Activated CD4-positive, alpha-beta memory T cell treated with anti-CD3 and anti-CD28 coated beads for 36 hours (primary cell): ENCODE measurements at places on chromosomes 2 and 18. TPM values are rescaled to one million over a fixed set of nuclear protein-coding genes. Genes with fewer than 3 reads are reported as not detected.

Gene ITGB6
- not detected for total RNA-seq

Gene SERPINB3
- total RNA-seq = not detected

Gene TMEM178A
- 0.48 TPM for total RNA-seq

Gene KANSL1L
- total RNA-seq = 4.6 TPM

Gene SIX3
- not detected for total RNA-seq

Gene SAG
- 1.3 TPM for total RNA-seq

DNA sequence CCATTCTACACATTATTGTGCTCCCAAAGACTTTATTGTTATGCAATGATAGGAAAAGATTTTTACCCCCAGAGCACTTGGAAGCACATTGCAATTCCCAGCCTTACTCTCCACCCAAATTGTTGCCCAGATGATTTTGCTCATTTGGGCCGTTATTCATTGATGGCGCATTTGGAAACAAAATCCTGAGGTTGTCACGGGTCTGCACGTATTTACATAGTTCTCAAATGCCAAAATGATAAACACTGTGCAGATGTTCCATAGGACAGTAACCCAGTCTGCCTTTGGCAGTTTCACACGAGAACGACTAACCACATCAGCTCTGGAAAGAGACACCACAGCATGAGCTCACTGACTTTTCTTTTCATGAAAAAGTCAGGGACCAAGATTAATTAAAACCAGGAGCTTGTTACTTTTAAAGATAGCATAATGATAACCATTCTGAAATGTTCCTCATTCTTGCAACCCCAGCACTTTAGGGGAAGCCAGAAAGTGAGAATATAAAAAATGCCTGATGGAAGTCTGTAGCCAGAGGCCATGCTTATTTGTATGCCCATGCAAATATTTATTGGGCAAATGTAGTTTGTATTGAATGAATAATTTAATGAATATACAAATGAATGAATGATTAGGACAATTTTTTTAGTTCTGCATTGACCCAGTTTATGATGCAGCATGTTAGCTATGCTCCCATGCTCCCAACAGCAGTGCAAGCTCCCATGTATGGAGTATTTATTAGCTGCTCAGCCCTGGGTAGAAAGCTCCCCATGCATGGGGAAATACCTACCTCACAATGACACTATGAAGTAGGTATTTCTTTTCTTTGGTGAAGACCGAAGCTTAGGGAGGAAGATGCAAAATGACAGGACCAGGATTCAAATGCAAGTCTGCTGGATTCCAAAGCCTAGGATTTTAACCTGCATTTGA lies 84.6 kb downstream of the MAIP1 start:
- DNase-seq = no peak

- DNase-seq = no peak
These were observed 830 bp downstream of the CYB5A start for GRCh38 chr18:74290794-74291471.

DNA sequence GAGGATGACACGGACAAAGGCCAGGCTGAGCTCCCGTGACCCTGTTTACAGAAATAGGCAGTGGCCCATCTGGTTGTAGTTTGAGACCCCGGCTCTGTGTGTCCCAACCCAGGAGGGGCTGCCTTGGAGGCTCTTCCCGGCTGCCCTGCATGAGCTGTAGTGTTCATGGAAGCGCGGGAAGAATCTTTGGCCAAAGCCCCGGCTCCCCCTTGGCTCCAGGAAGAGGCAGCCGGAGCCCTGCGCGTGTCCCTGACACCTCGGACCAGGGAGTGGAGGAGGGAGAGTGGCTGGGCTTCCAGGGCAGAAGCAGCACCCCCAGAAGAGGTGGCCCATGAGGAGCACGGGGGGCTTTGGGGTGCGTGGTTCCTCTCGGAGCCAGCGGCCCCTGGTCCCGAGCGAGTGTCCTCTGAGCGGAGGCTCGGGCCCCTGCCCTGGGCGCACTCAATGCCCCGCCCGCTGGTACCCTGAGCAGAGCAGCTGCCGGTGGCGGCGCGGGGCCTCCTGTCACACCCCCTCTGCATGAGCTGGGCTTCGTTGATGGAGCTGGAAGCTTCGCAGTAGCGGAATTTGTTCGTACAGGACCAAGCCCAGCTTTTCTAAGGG lies 21.7 kb downstream of the GPR35 start:
- DNase-seq = no peak

GRCh38 chr2:219369447-219369861 lies 18.3 kb downstream of the DNPEP start:
- no peak for DNase-seq

DNA sequence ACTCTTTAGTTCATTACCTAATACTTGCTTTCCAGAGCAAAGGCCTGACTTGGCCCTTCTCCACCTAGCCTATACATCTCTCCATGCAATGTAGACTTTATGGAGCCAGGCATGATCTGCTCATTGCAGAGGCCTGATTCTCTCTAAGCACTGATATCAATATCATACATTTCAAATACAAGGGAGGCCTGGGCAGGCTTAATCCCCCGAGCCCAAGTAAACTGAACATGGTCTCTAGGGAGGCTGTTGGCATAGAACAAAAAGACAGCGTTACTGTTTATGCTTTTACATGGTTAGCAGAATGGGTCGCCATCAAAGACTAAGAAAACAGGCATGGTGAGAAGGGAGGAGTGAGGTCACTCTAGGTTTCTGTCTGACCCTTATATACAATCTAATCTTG lies 695.1 kb downstream of the ZEB2 start:
- DNase-seq = no peak

- DNase-seq = no peak
These were observed 99.4 kb upstream of the ARL5A start for GRCh38 chr2:151927501-151928221.

GRCh38 chr2:83282043-83282795 lies 1176.9 kb downstream of the SUCLG1 start:
- DNase-seq = no peak

DNA sequence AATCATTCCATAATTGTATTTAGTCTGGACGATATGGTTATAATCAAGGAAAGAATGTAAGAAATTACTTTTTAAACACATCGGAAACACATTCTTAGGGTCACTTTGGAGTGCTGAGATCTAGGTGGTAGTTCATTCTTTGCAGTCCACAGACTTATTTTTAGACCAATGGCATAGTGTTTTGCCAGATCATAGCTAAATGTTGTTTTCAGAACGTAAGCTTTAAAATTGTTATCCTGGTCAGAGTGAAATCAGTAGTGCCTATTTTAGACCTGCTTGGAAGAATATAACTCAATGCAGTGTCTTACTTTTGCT lies 4.3 kb downstream of the MYL12A start:
- no peak for DNase-seq

DNA sequence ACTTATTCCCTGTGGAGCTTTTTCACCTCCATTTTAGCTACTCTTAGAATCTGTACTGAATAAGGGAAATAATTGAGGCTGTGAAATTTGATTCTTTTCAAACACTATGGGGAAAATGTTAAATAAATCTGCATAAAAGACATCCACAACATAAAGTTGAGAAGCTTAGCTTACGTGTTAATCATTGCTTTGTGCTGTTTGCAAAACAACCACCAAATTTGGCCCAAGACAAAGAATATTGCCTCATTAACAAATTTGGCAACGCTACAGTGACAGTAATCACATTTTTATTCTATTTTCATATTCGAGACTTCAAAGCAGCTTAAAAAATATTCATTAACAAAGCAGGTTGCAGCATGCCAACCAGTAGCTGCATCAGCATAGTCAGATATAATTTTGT lies 437.6 kb downstream of the DPP10 start:
- DNase-seq = no peak

- DNase-seq = no peak
These were observed 62.6 kb upstream of the NEDD4L start for GRCh38 chr18:57981308-57982028.

GRCh38 chr18:7603259-7604000 lies 36.3 kb downstream of the PTPRM start:
- no peak for DNase-seq

DNA sequence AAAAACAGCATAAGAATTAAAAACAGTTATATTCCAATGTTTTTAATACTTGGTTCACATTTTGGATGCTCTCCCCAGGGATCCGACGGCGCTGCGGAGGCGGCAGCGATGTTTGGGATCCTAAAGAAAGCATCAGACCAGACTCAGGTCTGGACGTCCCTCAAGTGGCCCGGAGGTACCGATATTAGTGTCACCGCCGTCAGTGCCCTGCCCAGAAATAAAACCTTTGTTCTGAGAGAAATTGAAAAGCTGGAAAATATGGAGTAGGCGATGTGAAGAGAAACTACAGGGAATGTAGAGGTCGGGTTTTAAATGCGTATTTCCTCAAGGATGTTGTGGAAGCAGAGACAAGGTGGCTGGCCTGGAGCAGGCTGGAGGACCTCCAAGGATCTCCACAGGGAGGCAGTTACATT lies 683 bp upstream of the TBC1D8 start:
- peak; percentile 12 for DNase-seq

- DNase-seq = no peak
These were observed 42.9 kb upstream of the CCBE1 start for GRCh38 chr18:59740141-59740540.

GRCh38 chr2:112591413-112591812 lies 7.0 kb downstream of the CHCHD5 start:
- no peak for DNase-seq
